ENCODE measurements at places on chromosomes 1 and 21.

GRCh38 chr1:175984813-175985212 is 222.3 kb downstream of the COP1 start:
- no peak for DNase-seq

DNA sequence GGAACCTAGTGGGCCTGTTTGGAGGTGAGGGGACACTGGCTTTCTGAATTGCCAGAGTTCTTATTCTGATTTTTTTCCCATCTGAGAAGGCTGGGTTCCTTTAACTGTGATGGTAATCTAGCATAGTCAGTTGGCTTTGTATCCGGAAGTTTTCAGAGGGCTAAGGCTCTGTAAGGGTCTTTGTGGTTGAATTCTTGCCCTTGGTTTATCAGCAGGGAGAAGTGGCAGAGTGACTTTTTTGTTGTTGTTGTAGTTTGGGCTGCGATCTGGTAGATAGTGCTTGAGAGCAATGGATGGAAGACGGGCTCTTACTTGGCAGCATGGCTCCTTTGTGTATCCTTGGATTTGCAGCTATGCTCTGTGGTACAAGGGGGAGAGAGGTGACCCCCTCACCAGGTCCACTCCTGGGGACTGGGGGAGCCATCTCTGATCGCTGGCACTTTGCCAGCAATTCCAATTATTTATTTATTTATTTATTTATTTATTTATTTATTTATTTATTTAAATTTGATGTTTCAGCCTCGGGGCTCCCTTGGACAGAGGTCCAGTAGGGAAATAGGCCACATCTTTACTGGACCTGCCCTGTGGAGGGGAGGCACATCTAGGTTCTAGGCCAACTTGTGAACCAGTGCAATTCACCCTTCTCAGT is 18.5 kb downstream of the TCP10L start:
- no peak for DNase-seq

DNA sequence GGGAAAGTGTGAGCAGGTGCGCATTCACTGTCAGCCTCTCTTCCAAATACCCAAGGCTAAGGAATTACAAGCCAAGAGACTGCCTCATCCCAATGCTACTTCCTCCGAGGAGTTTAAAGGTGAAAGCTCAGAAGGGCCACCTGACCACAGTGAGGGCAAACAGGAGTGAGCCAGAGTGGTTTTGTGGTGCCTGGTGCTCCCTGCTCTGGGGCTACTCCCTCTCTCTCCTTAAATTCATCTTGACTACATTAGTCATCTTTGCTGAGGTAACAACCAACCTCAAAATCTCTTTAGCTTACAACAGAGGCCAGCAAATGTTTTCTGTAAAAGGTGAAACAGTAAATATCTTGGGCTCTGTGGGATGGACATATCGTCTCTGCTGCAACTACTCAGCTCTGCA is 14.2 kb upstream of the ZBTB8A start:
- DNase-seq, result no peak

DNA sequence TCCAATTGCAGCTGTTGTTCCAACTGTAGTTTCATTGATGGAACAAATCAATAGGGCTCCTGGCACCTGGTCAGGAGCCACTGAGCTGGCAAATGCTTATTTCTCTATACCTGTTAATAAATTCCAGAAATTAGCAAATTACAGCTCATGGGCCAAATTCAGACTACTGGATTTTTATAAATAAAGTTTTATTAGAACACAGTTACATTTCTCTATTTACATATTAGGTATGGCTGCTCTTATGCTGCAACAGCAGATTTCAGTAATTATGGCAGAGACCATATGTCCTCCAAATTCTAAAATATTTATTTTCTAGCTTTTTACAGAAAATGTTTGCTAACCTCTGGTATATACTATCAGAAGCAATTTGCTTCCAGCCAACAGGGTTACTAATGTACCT is 47.8 kb downstream of the DUSP10 start:
- no peak for DNase-seq

- no peak for DNase-seq
These were observed 790 bp downstream of the DNAJC6 start for GRCh38 chr1:65310078-65310587.

GRCh38 chr1:247216261-247216660 is 39.6 kb upstream of the VN1R5 start:
- no peak for DNase-seq

All from activated CD4-positive, alpha-beta T cell treated with anti-CD3 and anti-CD28 coated beads for 24 hours (primary cell).